Stimulated activated CD4-positive, alpha-beta T cell treated with anti-CD3 and anti-CD28 coated beads, Interleukin-12 subunit alpha, Interleukin-12 subunit beta, amount 100 ng/mL, for 24 hours (primary cell): ENCODE measurements at places on chromosomes 7 and 10.

GRCh38 chr10:71684356-71685173, 35.0 kb downstream of the C10orf105 start:
- DNase-seq, result peak; percentile 40

- no peak for DNase-seq
These were observed 59.5 kb upstream of the C1QL3 start for GRCh38 chr10:16581202-16581601.

DNA sequence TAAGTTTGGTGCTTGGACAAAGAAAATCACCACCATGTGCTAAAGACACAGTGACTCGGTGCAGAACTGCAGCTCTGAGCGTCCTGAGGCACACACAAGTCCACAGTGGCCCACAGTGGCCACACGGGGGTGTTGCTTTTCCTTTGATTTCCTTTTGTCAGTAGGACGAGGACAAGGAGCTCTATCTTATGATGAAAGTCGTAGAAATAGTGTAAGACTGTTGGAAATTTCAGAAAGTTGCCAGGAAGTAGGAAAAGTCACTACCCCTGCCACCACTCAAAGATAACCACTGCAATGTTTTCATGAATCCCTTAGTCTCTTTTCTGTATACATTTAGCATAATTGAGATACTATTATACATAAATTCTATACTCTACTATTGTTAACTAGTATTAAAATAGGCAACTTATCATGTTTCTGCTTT, 146.0 kb downstream of the TNS3 start:
- DNase-seq, result no peak

GRCh38 chr7:38561166-38561565, 70.0 kb downstream of the AMPH start:
- DNase-seq, result no peak

DNA sequence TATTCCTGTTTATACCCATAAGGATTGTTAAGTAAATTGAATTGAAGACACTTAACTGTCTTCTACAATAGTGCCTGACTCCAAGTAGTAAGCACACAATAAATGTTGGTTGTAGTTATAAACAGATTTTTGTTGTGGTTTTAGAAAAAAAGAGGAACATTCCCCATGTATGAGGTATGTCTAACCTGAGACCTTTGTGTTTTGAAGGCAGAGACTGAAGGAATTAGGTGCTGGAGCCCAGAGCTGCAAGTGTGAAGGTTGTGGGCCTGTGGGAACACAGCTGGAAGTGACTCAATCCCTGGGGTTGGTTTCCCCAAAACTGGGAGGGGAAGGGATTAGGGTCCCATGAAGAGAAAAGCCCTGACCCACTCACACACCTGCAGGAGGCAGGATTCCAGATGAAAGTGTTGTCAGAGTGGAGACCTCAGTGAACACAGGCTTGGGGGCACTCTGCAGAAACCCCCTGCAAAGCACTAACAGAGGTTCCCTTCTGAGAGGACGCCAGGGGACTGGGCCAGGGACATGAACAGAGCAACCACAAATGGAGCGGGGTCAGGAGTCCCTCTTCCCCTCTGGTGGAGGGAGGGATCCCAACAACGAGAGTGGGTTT, 265.1 kb upstream of the KLF14 start:
- no peak for DNase-seq

DNA sequence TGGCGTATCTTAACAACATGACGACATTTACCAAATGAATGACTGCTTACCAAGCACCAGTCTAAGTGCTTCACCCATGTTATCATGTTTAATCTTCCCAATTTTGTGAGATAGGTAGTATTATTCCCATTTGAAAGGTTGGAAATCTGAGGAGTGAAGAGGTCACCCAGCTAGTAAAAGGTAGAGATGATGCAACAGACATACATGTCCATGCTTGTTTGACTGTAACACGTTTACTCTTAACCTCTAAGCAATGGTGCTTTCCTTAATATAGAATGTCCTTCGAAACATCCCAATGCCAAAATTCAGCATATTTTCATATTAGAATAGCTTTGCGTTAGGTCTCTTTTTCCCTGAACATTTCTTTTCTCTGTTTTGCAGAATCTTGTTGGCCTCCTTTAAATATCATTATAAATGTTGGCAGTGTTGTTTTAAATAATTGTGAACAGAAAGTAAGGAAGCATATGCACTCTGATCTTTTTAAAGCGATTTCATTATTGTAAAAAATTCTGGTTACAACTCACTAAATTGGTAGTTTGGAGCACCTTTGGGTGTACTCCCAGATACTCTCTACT, 722.8 kb downstream of the AUTS2 start:
- DNase-seq, result no peak

DNA sequence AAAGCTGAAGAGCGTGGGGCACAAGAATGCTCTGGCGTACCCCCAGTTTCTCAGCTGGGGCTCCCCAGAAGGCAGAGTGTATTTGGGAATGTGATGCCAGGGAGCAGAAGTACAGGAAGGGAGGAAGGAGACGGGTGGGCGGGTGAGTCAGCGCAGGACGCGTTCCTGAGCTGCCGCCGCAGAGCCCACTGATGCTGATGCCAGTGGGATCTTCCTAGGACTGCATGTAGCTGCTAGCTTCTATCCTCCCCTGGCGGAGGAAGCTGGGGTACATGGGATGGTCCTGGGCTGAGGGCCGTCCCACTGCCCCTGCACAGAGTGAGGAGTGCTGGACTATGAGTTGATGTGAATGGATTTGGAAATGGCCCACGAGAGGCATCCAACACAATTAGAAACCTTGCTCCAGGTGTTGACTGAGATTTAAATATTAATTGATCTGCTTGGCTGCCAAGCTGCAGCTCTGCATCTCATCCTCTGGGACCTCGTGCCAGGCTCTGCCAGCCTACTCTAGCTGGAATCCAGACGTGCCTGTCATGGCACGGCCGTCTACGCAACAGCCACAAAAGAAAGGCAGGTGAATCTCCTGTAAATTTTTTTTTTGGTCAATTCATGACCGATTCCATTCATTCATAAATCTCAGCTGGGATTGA, 66.2 kb upstream of the RHEB start:
- DNase-seq, result no peak

GRCh38 chr10:88236121-88236743, 346.9 kb downstream of the RNLS start:
- DNase-seq, result no peak
